ENCODE measurements at places on chromosomes 1 and 21. TPM values are rescaled to one million over a fixed set of nuclear protein-coding genes. Genes with fewer than 3 reads are reported as not detected.

The PARK7 gene
- total RNA-seq, result 261 TPM

The TNFRSF8 gene
- total RNA-seq, result 2.3 TPM

DNA sequence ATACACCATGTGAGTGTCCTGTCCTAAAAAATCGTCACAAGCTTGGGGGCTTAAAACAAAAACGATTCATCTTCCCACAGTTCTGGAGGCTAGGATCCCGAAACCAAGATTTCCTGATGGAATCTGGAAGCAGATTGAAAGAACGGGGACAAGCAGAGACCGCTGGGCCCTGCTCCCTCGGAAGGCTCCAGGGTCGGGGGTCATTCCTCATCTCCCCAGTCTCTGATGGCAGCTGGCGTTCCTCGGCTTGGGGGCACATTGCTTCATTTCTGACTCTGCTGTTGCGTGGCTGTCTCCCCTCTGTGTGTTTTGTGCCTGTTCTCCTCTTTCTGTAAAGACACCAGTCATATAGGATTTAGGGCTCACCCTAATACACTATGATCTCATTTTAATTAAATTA lies 114.2 kb upstream of the TMPRSS2 start:
- DNase-seq, result no peak

- no peak for DNase-seq
Observed at GRCh38 chr1:1548591-1548990, 8.2 kb upstream of the TMEM240 start.

GRCh38 chr1:44835738-44836675 lies 7.0 kb downstream of the PTCH2 start:
- DNase-seq, result peak; percentile 79

DNA sequence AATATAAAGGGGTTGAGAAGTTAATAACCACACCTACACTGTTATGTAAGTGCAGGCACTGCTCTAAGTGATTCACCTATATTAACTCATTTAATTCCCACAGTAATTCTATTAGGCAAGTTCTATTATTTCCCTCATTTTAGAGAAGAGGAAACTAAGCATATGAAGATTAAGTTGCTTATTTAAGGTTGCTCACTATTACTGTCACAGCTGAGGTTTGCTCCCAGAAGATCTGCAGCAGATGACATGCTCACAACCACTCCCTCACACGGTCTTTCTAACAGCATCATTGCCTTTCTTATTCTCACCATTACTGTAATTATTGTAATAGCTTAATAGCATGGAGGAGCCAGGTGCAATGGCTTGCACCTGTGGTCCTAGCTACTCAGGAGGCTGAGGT lies 196.4 kb upstream of the GREM2 start:
- no peak for DNase-seq

DNA sequence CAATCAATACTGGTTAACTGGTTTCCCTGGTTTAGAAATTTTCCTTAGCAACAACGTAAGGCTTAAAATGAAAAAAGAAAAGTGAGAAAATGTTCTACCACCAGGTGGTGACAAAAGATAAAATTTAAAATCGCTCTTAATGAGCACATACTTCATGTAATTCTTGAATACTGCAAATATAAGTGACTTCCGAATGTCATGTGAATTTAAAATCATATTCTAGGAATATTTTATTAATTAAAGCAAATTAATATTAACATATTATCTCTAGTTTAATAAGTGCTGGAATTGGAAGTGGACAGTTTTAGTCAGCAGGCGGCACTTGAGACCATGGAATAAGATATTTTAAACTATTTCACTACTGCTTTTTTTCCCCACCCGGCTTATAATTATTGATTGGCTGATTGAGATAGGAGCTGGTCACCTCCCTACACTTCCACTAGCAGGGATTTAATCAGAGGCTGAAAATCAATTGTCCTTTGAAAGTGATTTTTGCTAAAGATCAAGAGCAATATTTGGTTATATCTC lies 5.0 kb upstream of the ADAMTS1 start:
- no peak for DNase-seq

GRCh38 chr1:42993502-42994136 lies 35.0 kb upstream of the SLC2A1 start:
- DNase-seq, result no peak

- DNase-seq, result no peak
Observed at GRCh38 chr1:51236531-51237350, 668 bp downstream of the RNF11 start.

- no peak for DNase-seq
Observed at GRCh38 chr1:171434717-171435346, 50.5 kb upstream of the PRRC2C start.

All from mucosa of gallbladder (tissue), 1 donor.